ENCODE measurements at places on chromosomes 2 and 18. TPM values are rescaled to one million over a fixed set of nuclear protein-coding genes. Genes with fewer than 3 reads are reported as not detected.

- DNase-seq = no peak
Measured at GRCh38 chr18:5556310-5556974, 12.6 kb upstream of the EPB41L3 start.

DNA sequence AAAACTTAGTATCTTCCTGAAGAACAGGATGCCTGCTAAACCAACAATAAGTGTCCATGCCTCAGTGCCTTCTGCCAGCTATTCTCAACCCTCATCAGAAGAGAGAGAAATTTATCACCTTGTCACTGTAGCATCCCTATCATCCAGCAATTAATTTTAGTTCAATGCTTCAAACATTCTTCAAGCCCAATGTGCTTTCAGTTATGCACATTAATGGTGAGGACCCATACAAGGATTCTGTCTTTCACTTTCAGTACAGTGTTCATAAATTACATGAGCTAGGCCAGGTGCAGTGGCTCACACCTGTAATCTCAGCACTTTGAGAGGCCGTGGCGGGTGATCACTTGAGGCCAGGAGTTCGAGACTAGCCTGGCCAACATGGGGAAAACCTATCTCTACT is 47.0 kb upstream of the MSH6 start:
- no peak for DNase-seq

- no peak for DNase-seq
Measured at GRCh38 chr2:73255907-73256617, 22.0 kb downstream of the CCT7 start.

DNA sequence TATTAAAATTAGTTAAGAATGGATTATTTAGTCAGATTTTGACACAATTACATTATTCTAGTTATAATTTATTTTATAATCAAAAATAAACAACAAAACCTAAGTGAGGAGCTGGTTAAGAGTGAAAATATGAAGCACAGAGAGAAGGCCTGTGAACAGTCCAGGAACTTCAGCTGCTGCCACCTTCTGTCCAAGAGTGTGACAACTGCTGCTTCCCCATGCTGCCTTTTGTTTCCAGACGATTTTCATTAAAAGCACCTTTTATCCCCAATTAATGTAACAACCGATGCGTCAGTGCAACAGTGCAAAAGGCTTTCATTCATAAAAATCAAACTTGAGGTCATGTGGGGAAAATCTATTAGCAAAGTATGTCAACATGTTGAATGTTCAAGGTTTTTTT is 363.6 kb downstream of the CTNNA2 start:
- DNase-seq = peak; percentile 27

DNA sequence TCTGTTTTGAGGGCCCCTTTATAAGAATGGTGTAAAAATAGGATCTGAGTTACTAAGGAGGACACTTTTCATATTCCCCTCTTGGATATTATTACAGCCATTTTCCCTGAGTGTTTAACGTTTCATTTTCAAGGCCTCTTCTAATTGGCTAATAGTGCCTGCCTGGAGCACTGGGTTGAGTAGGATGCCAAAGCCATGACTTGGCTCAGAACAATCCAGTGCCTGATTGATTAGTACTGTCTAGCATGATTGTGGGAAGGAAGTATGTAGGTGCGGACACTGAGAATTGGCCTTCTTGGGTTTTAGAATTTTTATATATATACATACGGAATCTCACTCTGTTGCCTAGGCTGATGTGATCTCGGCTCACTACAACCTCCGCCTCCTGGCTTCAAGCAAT is 66.1 kb downstream of the NAB1 start:
- DNase-seq = peak; percentile 15

DNA sequence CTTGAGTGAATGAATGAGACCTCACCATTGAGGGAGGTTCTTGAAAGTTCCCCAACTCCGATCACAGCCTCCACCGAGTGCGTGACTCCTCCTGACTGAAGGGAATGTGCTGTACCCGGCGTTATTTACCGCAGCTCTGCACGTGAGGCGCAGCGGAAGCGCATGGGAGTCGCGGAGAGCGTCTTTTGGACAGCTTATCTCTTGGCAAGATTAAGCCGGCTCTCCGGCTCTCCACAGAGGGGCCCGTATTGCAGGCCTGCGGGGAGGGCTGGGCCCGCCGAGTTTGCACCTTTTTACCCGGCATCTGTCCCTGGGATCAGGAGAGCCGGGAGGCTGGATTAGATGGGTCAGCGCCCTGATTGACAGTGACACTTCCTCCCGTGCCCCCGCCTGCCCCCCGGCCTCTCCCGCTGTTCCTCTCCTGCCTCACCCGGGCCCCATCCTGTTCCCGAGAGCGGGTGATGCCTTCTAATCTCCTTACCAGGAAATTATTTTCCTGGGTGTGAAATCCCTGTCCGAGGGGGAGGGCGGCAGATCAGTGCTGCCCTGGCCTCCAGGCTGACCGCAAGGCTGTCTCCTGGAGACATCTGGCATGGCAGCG is 176.3 kb downstream of the INHBB start:
- DNase-seq = no peak

- no peak for DNase-seq
Measured at GRCh38 chr2:127183771-127184170, 36.3 kb downstream of the CYP27C1 start.

Gene PPM1B
- 23.0 TPM for total RNA-seq

Gene SGPP2
- total RNA-seq = not detected

DNA sequence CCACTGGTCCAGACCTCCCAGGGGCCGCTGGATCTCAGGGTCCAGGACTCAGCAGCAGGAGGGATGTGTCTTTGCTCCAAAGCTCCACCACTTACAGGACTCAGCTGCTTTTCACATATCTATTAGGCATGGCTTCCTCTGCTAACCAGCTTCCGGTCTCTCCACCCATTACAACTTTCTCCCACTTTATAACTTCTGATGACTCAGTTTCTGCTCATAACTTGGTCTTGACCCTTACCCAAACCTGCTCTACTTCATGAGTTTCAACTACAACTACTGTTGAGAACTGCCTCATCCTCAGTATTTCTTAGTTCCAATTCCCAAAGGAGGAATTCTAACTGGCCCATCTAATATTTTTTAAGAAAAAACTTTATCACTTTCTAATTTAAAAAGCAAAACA is 17.2 kb downstream of the SULT1C2 start:
- no peak for DNase-seq

Gene AFF3
- total RNA-seq = 7.6 TPM

DNA sequence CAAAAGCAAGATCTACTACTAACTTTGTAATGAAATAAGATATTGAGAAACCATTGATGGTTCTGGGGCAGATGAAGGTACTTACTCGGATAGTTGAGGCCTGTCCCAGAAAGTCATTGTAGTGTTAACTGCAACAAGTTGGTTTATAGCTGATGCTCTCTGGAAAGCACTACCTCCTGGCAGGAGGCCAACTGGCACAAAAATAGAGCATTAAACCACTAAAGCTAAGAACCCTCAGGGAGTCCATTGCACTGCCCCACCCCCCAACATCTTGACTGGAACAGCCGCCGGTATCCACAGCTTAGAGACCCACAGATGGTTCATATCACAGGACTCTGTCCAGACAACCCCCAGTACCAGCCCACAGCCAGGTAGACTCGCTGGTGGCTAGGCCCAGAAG is 552.5 kb upstream of the CRIM1 start:
- no peak for DNase-seq

GRCh38 chr2:172208791-172209325 is 106.2 kb upstream of the DLX2 start:
- peak; percentile 87 for DNase-seq
